CD8-positive, alpha-beta memory T cell (primary cell): ENCODE measurements at places on chromosomes 16 and 17. TPM values are rescaled to one million over a fixed set of nuclear protein-coding genes. Genes with fewer than 3 reads are reported as not detected.

DNA sequence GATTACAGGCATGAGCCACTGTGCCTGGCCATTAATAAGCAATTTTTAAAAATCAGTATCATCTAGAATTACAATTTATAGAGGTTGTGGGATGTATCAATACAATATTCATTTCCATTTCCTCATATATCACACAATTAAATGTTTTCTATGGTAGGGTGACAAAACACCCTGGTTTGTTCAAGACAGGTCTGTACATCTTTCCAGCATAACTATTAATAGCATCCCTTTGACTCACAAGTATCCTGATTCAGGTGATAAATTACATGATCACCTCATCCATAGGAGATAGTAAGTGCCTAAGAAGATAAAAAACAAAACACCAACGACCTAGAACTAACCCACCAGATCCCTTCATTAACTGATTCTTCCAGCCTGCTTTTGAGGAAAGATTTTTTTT, 13.1 kb downstream of the COIL start:
- no peak for DNase-seq

DNA sequence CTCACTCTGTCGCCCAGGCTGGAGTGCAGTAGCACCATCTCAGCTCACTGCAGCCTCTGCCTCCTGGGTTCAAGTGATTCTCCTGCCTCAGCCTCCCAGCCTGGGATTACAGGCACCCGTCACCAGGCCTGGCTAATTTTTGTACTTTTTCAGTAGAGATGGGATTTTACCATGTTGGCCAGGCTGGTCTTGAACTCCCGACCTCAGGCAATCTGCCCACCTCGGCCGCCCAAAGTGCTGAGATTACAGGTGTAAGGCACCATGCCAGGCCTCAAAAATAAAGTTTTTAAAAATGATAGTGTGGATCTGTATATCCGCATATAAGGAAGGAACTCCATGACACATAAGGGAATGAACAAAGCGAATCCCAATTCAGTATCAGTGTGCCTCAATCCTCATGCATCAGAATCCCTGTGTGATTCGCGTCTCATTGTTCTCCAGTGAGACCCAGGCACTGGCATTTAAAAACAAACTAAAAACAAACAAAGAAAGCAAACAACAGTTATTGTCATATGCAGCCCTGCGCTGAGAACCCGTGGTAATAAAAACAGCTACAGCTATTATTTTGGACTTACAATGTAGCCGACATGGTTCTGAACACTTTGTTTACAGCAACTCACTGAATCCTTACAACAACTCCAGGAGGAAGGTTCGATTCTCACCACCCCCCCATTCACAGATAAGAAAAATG, 54.1 kb upstream of the CREBBP start:
- no peak for DNase-seq

GRCh38 chr17:59811209-59811608, 81.5 kb downstream of the TUBD1 start:
- no peak for DNase-seq

GRCh38 chr17:65559461-65559803, 2.0 kb downstream of the AXIN2 start:
- no peak for DNase-seq

- no peak for DNase-seq
Measured at GRCh38 chr16:25481636-25482035, 210.1 kb upstream of the HS3ST4 start.

GRCh38 chr16:49644145-49644463, 211.8 kb downstream of the ZNF423 start:
- DNase-seq: no peak

DNA sequence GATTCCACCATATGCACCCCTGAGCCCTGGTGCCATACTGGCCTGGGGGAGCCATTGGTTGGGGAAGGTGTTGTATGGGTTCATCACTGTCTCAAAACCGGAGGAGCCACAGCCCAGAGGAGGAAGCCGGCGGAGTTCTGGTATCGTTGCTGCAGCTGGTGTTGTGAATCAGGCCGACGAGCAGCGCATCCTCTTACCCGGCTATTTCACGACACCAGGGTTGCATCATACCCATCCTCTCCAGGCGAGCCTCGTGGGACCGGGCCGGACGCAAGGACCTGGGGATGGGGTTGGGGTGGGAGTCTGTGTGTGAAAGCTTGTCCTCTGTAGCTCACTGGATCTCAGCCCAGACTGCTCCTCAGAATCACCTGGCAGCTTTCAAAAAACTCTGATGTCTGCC, 6.6 kb upstream of the SLC12A3 start:
- no peak for DNase-seq

- no peak for DNase-seq
Measured at GRCh38 chr16:20598832-20599469, 22.8 kb upstream of the ACSM2B start.

DNA sequence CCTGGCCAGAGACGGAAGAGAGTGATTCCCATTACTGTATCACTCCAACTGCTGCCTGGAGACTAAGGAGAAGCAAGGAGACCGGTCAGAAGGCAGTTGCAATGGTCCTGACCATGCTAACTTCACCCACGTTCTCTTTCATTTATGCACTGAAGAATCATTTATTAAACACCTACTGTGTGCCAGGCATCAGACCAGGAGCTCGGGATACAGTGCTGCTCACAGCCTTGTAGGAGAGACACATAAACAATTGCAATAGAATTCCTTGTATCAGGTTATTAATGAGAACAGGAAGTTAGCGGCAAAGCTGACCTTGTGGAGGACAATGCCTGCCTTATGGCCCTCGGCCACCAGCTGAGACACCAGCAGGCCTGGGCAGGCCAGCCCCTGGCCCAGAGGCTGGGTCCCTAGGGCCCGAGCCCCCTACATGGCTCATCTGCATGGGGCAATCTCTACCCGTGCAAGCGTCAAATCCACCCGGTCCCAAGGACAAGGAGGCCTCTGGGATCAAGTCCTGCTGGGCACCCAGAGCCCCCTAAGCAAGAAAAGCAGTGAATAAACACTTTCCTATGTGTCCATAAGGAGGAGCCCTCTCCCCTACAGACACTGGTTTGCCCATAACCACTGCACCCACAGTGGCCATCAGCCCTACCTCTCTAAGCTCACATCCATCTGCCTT, 8.6 kb upstream of the ENPP7 start:
- no peak for DNase-seq

DNA sequence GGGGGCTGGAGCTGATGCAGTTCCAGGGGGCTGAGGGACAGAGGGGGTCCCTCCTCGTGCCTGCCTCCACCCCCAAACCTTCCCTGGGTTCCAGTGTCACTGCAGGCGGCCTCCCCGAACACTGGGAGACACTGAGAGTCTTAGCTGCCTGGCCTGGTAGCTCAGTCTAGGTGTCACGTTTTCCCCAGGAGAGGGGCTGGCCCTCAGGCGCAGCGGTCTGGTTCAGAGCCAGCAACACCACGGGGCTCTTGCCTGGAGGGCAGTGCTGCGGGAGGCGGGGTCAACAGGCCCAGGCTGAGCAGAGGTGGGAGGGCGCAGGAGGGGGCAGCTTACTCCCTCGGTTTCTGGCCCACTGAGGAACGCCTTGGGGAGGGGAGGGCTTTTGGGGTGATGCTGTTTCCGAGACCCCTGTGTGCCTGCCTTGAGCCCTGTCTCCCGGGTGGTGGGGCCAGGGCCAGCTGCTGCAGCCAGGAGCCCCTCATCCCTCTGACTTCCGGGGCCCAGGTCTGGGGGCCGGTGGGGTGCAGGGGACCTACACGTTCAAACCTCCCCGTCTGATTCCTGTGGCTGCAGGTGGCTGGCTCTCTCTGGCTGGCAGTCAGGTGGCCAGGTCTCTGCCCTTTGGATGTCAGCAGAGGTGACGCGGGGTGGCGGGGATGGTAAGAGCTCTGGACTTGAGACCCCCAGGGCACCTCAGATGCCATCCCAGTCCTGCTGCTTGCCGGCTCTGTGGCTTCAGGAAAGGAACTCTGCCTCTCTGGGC, 89.3 kb upstream of the GSE1 start:
- no peak for DNase-seq

DNA sequence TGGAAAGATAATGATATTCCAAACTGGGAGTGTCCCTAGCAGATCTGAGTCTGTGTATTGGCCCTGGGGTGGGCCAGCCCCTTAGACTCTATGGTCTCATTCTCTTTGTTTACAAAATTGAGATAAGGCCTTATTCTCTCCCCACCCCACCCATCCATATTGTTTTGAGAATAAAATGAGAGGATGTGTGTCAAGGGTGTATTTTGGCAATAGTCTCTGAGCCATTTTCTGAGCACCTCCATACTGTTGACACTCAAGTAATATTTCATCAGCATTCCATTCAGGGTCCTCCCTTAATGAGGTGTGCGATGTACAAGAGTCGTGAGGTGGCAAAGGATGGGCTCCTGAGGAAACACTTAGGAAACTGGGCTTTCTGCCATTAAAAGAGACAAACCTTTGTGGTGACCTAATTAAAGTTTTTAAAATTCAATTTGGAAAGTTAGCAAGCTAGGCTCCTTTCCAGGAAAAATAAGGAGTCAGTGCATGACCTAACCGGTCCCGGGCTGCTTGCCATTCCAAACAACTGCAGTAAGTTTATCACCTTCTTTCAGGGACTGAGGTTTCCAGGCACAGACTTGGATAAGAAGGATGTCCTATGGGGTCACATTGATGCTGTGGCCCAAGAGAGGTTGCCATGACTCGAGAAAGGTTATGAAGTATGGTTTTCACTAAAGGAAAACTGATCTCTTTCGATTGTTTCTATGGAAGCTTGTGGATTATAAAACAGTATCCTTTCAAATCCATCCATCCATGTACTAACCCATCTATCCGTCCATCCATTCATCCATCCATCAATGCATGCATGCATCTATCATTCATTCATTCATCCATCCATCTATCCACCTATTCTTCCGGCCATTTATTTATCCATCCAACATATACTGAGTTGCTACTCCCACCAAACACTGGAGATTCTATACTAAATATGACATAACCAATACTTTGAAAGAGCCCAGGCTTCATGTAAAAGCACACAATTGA, 443.3 kb downstream of the UTP18 start:
- no peak for DNase-seq

- no peak for DNase-seq
Measured at GRCh38 chr16:56673921-56674320, 4.3 kb downstream of the MT1H start.

DNA sequence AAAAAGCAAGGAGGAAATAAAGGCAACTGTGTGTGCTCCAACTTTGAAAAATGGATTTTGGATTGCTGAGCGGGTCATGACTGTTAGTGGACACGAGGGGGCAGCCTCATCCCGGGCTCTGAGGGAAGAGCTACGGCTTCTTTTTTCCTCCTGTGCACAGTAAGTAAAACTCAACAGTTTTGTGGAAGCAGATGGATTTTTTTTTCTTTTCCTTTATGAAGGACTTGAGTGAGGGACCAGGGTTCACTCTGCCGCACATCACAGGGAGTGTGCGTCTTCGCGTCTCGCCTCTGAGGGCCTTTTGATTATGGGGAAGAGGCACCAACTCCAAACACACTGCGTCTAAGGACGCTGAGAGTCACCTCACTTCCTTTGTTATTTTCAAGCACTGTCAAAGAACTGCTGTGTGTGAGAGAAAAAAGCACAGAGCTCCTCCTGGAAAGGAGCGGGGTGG, 80.3 kb upstream of the GOT2 start:
- DNase-seq: no peak

- DNase-seq: no peak
Measured at GRCh38 chr17:79126139-79126538, 51.5 kb downstream of the ENGASE start.

DNA sequence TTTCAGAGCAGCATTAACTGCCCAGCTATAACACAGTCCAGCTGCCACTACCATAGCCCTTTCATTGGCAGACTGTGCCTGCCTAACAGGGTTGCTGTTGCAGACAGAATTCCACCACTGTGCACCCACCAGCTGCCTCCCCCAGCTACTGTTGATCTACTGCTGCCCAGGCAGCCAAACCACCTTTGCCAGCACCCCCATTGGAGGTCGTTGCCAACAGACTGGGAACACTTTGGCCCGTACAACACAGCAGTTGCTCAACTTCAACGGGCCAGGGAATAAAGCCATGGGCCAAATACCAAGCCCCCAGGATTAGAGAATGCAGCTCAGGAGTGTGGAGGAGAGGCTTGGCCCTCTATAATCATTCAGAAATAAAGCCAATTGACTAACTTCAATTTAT, 473.6 kb downstream of the CDH11 start:
- no peak for DNase-seq

DNA sequence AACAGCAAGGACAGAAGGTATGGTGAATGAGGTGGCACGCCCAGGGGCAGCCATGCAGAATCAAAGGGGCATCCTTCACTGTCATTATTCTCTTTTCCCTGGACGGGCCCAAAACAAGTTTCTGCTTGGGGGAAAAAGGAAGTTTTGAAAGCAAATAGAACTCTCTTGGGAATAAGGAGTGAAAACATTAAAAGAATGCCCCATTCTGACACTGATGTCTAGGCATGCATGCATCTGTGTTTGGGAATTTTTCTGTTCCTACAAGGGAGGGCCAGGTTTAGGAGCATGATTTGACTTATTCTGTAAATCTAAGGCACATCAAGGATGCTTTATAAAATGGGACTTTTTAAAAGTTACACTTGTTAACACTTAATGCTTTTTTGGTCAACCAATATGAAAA, 34.3 kb upstream of the SLC12A3 start:
- DNase-seq: no peak

GRCh38 chr17:11935734-11936406, 61.4 kb downstream of the ZNF18 start:
- no peak for DNase-seq

DNA sequence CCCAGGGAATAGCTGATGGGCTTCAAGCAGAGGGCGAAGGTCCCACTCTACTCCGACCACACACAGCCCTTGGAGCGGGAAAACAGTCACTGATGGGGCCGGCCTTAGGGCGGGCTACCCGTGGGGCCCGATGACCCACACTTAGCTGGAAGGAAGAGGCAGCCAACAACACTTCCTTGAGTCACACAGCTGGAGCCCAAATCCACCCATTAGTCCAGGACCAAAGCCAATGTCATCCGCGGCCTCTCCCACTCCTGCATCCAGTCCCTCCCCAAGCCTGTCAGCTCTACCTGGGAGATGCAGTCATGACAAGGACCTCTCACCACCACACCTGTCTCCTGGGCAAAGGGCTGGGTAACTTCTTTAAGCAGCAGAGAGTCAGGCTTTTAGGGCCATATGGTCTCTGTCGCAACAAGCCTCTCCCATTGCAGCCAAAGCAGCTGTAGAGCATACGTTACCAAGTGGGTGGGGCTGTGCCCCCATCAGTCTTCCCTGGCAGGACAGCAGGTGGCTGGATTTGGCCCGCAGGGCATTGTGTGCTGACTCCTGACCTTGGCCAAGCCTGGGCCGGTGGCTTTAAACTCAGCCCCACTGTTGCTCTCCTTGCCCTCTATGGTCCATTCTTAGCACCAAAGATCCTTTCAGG, 110.7 kb downstream of the SOCS1 start:
- peak; percentile 27 for DNase-seq

GRCh38 chr16:19940195-19940594, 55.5 kb upstream of the GPRC5B start:
- DNase-seq: no peak

GRCh38 chr16:48003206-48003907, 152.4 kb downstream of the ABCC12 start:
- no peak for DNase-seq

GRCh38 chr17:63702721-63703015, 2.7 kb upstream of the LIMD2 start:
- no peak for DNase-seq

GRCh38 chr16:67858500-67858899, 11.0 kb upstream of the CENPT start:
- DNase-seq: no peak

Gene G6PC1
- total RNA-seq: not detected

Gene CEP112
- 3.0 TPM for total RNA-seq

Gene KCNJ16
- total RNA-seq: not detected

Gene KRT12
- total RNA-seq: not detected

Gene DNAAF8
- 0.15 TPM for total RNA-seq

Gene VWA3A
- total RNA-seq: 0.04 TPM

Gene NKD1
- total RNA-seq: 1.5 TPM

Gene NUP93
- total RNA-seq: 155 TPM

Gene TMEM100
- not detected for total RNA-seq

Gene RTN4RL1
- total RNA-seq: 1.0 TPM

Gene APOH
- total RNA-seq: not detected
